Urinary bladder (tissue), 4 donors: ENCODE measurements at places on chromosomes 13 and 19. TPM values are rescaled to one million over a fixed set of nuclear protein-coding genes. Genes with fewer than 3 reads are reported as not detected.

- DNase-seq, result no peak
Measured at GRCh38 chr13:94824601-94825000, 112.3 kb upstream of the SOX21 start.

- no peak for DNase-seq
Measured at GRCh38 chr19:41649827-41650226, 23.0 kb upstream of the CEACAM4 start.

DNA sequence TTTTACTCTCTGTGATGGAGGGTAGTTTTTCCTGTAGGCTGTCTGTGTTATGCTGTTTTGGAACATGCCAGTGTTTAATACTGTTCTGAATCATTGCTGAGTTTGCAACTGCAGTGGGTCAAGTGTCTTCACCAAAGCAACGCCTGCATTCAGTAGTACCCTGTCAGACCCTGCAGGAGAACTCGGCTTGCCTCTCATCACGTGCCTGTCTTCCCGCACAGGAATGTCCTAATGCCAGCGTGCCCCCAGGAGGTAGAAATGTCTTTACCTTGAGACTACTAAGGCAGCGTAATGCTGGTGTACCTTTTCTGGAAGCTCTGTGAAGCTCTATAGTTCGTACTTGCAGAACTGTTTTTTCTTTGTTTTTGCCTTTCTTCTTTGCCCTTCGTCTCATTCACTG, 42.3 kb downstream of the POLR1D start:
- no peak for DNase-seq

GRCh38 chr19:46546194-46546896, 50.7 kb upstream of the PNMA8B start:
- no peak for DNase-seq

DNA sequence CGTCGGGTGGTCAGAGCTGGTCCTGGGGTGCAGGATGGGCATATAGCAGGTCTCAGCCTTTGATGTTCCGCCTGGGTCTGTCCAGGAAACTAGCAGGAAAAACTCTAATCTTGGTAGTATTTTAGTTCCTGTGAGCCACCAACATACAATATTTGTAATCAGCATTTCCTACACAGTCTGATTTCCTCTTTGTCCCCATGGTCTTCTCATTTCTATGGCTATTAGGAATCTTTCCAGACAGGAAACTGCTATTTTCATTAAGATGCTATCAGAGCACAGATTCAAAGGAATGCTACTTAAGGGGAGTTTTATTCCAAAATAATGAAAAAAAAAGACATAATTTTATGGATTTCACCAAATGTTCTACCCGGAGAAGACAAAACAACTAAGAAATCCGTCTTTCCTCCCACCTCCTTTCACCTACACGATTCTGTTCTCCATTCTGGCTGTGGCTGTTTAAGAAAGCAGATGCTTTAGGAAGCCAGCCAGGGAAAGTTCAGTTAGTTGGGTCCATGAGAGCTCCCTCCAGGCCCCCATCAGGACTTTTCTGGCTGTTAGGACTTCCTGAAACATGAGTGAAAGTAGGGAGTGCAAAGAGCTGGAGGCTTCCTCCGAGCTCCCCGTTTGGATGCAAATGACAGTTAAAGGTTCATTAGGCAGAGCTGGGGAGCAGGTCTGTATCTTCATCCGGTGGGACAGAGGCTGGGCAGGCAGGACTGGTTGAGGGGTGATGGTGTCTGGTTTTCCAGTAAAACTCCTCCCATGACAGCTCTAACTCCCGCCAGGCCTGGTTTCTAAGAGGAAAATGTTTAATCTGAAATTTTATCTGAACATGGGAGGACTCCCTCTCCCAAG, 36.3 kb downstream of the SHISA2 start:
- no peak for DNase-seq

DNA sequence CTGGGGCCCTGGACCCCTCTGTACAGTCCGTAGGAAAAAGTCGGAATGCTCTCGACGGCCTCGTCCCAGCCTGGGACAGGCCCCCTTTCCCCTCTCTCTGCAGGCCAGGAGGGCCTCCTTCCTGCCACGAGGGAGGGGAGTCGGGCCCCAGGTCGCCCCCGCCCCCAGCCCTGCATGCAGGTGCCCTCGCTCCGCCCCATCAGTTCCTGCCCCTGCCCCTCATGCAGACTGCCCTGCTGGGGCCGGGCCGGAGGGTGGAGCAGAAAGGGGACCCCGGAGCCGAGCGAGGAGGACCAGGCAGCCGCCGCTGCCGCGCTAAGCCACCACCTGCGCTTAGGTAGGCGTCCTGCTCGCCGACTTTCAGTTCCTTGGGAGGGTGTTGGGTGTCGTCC, 7.3 kb downstream of the LYL1 start:
- no peak for DNase-seq

DNA sequence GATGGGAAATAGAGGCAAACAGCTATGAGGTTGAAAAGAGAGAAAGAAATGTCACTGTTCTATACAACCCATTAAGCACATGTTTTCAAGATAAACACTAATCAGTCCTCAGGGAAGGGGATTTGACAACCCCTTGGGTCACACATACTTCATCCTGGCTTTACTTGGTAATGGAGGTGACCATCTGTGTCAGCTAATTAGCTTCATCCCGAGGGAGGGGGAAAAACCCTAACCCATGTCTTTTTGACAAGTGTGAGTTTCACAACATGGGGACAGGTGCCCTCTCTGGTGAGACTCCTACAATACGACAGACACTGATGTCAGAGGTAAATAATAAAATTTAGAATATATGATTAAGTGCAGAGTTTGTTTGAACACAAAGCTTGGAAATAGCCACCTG, 43.1 kb downstream of the ZNF611 start:
- no peak for DNase-seq

DNA sequence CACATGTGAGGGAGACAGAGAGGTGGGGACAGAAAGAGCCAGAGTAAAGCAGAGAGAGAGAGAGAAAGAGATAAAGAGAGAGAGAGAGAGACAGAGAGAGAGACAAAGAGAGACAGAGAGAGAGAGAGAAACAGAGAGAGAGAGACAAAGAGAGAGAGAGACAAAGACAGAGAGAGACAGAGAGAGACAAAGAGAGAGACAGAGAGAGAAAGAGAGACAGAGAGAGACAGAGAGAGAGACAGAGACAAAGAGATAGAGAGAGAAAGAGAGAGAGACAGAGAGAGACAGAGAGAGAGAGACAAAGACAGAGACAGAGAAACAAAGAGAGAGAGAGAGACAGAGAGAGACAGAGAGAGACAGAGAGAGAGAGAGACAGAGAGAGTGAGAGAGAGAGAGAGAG, 4.2 kb upstream of the TTYH1 start:
- no peak for DNase-seq

- DNase-seq, result no peak
Measured at GRCh38 chr19:40831502-40832430, 18.5 kb downstream of the CYP2A6 start.

DNA sequence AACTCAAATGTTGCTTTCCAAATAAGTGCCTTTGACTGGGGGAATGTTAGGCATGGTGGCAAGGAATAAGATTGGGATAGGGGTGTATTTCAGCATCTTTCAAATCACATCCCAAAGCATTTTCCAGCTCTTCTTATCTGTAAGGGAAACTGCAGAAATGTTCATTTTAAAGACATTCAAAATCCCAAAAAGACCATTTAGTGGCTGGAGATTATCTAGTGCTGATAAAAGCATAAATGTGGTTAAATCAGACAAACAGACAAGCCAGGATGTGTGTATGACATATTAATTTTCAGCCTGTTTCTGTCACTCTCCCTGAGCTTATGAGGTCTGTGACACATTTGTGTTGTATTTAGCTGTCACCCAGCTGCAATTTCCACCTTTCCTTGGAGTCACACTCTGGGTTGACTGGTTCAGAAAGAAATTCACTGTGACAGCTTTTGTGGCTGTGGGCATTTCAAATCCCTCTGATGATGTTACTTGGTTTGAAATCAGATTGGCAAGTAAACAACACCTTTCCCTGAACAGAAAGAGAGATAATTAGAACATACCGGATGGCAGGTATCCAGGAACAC, 69.7 kb upstream of the SIAH3 start:
- no peak for DNase-seq

GRCh38 chr19:35013041-35013819, 13.1 kb downstream of the GRAMD1A start:
- no peak for DNase-seq

- DNase-seq, result no peak
Measured at GRCh38 chr13:34731486-34731885, 210.6 kb upstream of the NBEA start.

DNA sequence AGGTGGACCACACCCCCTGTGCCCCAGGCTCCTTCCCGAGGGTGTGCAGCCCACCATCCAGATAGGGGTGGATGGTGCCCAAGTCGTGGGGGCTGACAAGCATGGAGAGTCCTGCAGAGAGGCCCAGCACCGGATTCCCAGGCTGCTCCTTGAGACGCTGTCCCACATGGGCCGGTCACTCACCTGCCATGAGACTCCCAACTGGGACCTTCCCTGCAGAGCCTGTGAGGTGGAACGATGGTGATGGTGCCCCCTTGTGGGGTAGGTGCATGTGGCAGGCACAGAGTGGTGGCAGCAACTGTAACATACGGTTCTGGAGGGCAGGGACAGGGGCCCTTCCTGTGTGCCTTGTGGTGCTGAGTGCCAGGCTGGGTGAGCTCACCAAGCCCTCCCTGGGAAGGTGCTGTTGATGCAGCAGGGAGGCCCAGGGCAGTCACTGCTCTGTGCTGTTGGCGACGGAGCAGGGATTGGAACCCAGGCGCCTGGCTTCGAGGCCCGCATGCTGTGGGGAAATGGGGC, 33.1 kb downstream of the PPP1R37 start:
- DNase-seq, result no peak

DNA sequence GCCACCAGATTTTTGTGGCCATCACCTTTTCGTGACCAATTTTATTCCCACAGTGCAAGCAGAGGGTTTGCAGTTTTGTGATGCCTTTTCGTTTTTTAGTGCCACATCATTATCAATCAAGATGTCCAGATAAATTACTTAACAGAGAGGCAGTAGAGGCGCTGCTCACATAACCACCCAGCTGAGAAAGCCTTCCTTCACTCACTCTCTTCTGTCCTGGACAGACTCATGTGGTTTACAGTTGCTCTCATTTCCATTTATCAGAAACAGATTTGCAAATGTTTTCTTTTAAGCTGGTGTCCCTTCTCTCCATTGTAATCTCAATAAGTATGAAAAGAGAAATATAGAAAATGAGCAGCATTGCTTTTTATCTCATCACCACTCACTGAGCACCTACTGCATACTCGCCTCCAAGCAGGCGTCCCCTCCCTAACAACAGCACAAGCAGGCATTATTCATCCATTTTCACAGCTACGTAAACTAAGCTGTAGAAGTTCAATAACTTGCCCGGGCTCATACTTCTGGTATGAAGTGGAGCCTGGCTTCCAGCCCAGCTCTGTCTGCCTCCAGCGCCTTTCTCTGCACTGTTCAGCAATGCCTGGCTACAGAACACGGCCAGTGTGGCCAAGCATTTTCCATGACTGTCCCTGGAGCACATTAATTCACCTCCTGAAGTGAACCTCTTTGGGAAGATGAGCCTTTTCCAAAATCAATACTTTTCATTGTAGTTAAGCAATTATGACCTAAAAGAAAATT, 34.6 kb upstream of the KATNAL1 start:
- no peak for DNase-seq

DNA sequence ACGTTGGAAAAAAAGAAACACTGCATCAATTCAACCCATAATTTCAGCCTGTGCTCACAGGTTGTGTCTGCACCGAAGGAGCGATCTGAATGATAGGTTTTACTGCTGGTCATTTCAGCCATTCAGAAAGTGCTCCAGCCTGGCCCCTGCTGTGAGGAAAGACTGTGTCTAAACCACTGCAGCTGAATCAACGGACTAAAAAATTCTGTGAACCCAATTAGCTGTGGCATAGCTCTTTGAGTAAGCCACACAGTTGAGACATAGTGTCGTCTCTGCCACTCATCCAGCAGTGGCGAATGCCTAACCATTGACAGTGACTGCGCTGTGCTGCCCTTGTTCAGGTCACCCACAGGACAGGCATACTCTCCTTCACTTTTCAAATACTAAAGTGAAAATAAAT, 179.8 kb downstream of the COG6 start:
- DNase-seq, result no peak

DNA sequence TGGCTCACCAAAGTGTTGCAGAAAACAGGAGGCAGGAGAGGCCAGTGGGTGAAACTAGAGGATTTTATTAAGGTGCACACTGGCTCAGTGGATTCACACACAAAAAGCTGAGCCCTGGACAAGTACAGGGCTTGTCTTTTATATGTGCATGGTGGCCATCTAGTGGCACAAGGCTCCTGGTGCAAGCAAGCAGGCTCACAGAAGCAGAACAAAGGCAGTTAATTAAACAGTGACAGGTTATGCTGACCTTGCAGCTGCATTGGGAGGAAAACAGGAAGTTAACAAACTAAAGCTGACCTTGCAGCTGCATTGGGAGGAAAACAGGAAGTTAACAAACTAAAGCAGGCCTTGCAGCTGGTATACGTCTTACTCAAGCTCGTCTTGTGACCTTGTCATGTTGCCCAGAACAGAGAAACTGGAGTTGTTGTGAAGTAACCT, 65.3 kb upstream of the ZNF681 start:
- DNase-seq, result no peak

DNA sequence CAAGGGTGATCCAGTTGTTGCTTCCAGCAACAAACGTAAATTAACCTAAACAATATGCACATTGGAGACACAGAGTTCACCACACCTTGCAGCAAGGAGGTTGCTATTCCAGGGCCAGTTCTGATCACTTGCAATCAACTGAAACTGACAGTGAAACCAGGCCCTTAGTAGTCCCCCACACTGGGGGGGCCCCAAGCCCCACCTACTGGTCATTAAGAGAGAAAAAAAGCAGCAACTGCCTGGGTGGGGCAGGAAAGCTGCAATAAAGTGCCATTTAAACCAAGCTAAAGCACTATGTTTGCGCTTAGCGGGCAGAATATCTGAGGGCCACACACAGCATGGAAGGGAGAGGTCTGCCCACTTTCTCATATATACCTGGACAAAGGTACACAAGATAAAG, 51.5 kb downstream of the ATP7B start:
- no peak for DNase-seq

GRCh38 chr19:13082192-13083007, 20.3 kb downstream of the LYL1 start:
- no peak for DNase-seq

DNA sequence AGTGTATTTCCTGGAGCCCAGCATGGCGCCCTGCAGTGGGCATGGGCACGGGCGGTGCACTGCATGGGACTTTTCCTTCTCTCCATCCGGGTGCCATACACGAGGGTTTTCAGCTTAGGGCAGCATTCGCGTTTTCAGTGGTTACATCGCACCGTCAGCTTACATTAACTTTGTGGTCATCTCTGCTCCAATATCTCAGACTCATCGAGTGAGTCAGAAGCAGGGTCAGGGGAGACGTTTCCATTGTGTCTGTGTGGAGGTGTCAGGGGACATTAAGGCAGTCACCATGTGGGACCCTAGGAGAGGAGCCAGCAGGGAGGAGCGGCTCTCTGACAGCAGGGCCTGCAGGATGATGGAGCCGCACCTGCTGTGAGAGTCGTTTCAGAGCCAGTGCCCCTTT, 541.0 kb downstream of the FGF9 start:
- DNase-seq, result no peak

The ZSCAN1 gene
- polyA plus RNA-seq, result 0.44 TPM

The ZNF320 gene
- 9.7 TPM for polyA plus RNA-seq

The ZNF681 gene
- polyA plus RNA-seq, result 0.75 TPM

The FPR3 gene
- polyA plus RNA-seq, result 5.8 TPM

The GPC5 gene
- polyA plus RNA-seq, result 0.06 TPM

The RASGRP4 gene
- 2.4 TPM for polyA plus RNA-seq

The VSTM1 gene
- polyA plus RNA-seq, result not detected

The PLPPR2 gene
- 41.5 TPM for polyA plus RNA-seq

The ZNF528 gene
- polyA plus RNA-seq, result 12.1 TPM

The GPC6 gene
- polyA plus RNA-seq, result 8.8 TPM

The ICAM4 gene
- polyA plus RNA-seq, result 1.4 TPM

The FFAR1 gene
- polyA plus RNA-seq, result not detected

The ZIM2 gene
- polyA plus RNA-seq, result 0.18 TPM

The ATP4A gene
- not detected for polyA plus RNA-seq

The MIR17HG gene
- polyA plus RNA-seq, result 0.53 TPM

The ZNF726 gene
- 1.2 TPM for polyA plus RNA-seq
